ENCODE measurements at places on chromosomes 6 and 20. TPM values are rescaled to one million over a fixed set of nuclear protein-coding genes. Genes with fewer than 3 reads are reported as not detected.

Gene TMEM200A
- total RNA-seq, result not detected

DNA sequence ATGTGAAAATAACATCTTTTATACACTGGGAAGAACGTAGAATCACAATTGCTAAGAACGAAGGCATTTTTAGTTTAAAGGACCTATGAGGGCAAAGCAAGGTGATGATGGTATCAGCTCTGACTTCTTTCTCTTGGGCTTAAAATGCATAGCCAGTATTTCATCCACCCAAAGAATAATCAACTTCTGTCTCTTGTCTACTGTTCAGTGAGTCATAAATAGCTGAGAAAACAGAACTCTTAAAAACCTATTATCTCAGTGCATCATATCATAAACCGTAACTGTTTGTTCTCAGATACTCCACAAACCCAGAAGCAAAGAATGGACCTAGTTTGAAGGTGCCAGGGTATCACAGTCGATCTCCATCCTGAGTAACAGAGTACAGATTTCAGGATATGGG, 5.2 kb downstream of the PHF10 start:
- no peaks in the 10 kb centered on the region for H3K27me3 ChIP-seq
- peaks cover 33% of the 10 kb centered on the region for H3K36me3 ChIP-seq

Gene CGA
- not detected for total RNA-seq

GRCh38 chr20:59585714-59586409, 18.5 kb upstream of the PHACTR3 start:
- DNase-seq, result no peak
- no peak overlapping the region for H3K27ac ChIP-seq

Gene DTNBP1
- total RNA-seq, result 19.1 TPM

- no peaks in the 10 kb centered on the region for H3K4me1 ChIP-seq
- H3K4me3 ChIP-seq, result no peak overlapping the region
- DNase-seq, result no peak
These were observed 218.6 kb upstream of the PMEPA1 start for GRCh38 chr20:57928181-57928967.

GRCh38 chr6:151729829-151730495, 77.5 kb upstream of the ESR1 start:
- DNase-seq, result no peak
- peaks cover 6% of the 10 kb centered on the region for H3K27me3 ChIP-seq
- H3K36me3 ChIP-seq, result no peaks in the 10 kb centered on the region

GRCh38 chr6:116223355-116223754, 30.5 kb downstream of the TSPYL4 start:
- H3K4me1 ChIP-seq, result no peaks in the 10 kb centered on the region
- H3K27me3 ChIP-seq, result no peaks in the 10 kb centered on the region
- DNase-seq, result no peak
- H3K27ac ChIP-seq, result no peak overlapping the region
- H3K36me3 ChIP-seq, result no peaks in the 10 kb centered on the region

Gene PRDM13
- total RNA-seq, result not detected

GRCh38 chr6:20853828-20854227, 319.6 kb downstream of the CDKAL1 start:
- H3K36me3 ChIP-seq, result peaks cover 13% of the 10 kb centered on the region
- H3K4me3 ChIP-seq, result no peak overlapping the region
- DNase-seq, result no peak

Gene SALL4
- 0.43 TPM for total RNA-seq

Gene DDX39B
- 570 TPM for total RNA-seq

- H3K4me3 ChIP-seq, result no peak overlapping the region
- no peak overlapping the region for H3K27ac ChIP-seq
These were observed 219.4 kb downstream of the SOD2 start for GRCh38 chr6:159473475-159474263.

DNA sequence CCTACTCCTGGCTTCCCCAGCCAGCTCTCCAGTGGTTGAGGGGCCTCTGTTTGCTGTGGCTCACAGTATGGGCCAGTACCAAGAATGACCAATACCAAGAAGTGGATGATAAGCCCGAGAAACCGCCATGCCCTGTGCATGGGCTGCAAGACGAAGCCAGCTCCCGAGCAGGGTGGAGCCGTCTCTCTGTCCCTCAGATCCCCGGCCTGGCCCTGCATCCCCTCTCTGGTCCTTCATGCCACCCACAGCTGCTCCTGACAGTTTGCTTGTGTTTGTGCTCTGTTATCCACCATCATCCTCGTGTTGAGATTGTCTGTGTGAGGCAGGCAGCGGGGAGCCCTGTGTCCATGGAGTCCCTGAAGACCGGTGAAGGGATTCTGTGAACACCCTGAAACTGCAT, 36.1 kb downstream of the GABRR2 start:
- peaks cover 3% of the 10 kb centered on the region for H3K4me1 ChIP-seq
- no peak overlapping the region for H3K4me3 ChIP-seq
- no peaks in the 10 kb centered on the region for H3K36me3 ChIP-seq
- H3K27ac ChIP-seq, result no peak overlapping the region
- H3K27me3 ChIP-seq, result peaks cover 4% of the 10 kb centered on the region

GRCh38 chr6:130725551-130725950, 101.7 kb upstream of the SMLR1 start:
- H3K36me3 ChIP-seq, result peaks cover 6% of the 10 kb centered on the region
- H3K4me3 ChIP-seq, result no peak overlapping the region
- no peaks in the 10 kb centered on the region for H3K27me3 ChIP-seq
- peaks cover 14% of the 10 kb centered on the region for H3K4me1 ChIP-seq

- H3K4me1 ChIP-seq, result no peaks in the 10 kb centered on the region
- H3K27ac ChIP-seq, result no peak overlapping the region
- H3K4me3 ChIP-seq, result no peak overlapping the region
- no peak for DNase-seq
These were observed 336.1 kb upstream of the POU3F2 start for GRCh38 chr6:98498144-98498775.

Gene PLEKHG1
- total RNA-seq, result 4.5 TPM

Gene OLIG3
- total RNA-seq, result 0.10 TPM

GRCh38 chr6:48100588-48100895, 10.5 kb downstream of the PTCHD4 start:
- DNase-seq, result no peak
- no peak overlapping the region for H3K27ac ChIP-seq
- H3K4me3 ChIP-seq, result no peak overlapping the region
- no peaks in the 10 kb centered on the region for H3K4me1 ChIP-seq
- H3K36me3 ChIP-seq, result no peaks in the 10 kb centered on the region
- H3K27me3 ChIP-seq, result no peaks in the 10 kb centered on the region

- H3K36me3 ChIP-seq, result peaks cover 15% of the 10 kb centered on the region
- no peak overlapping the region for H3K4me3 ChIP-seq
- peaks cover 18% of the 10 kb centered on the region for H3K4me1 ChIP-seq
- H3K27ac ChIP-seq, result peak overlapping the region; percentile 69
- DNase-seq, result no peak
These were observed 27.8 kb upstream of the ERVFRD-1 start for GRCh38 chr6:11139051-11139960.

Gene POPDC3
- not detected for total RNA-seq

- no peaks in the 10 kb centered on the region for H3K4me1 ChIP-seq
- no peak for DNase-seq
- H3K27ac ChIP-seq, result no peak overlapping the region
- H3K36me3 ChIP-seq, result no peaks in the 10 kb centered on the region
- no peaks in the 10 kb centered on the region for H3K27me3 ChIP-seq
These were observed 8.6 kb upstream of the DEFB110 start for GRCh38 chr6:50030350-50030749.

DNA sequence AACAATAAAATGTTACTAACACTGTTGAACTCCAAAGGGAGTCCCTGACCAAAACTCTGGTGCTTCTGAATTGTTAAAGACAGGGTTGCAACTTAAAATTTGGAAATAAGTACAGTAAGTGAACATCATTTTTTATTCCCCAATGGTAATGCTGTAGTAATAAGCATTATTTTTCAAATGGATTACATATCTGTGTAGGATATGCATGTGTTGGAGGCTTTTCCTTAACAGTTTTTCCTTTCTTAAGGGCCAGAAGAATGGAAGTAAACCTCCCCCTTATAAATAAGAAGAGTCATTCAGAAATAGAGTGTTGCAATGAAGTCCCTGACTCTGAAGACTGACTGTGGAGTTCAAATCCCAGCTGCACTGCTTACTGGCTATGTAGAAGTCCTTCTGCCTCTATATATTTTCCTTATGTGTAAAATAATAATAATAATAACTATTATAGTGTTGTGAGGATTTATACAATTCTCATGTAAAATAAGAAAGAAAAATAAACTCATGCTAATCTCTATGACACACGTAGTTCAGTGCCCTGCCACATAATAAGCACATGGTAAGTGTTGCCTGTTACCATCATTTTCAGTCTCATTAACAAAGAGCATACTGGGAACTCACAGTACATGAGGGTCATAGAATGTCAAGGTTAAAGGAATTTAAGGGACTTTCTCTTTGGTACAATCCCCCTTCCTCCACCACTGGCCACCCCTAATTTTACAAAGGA, 129.8 kb upstream of the SMLR1 start:
- no peaks in the 10 kb centered on the region for H3K27me3 ChIP-seq
- no peak for DNase-seq
- no peak overlapping the region for H3K4me3 ChIP-seq
- H3K36me3 ChIP-seq, result peaks cover 1% of the 10 kb centered on the region

GRCh38 chr20:11159728-11160127, 485.9 kb upstream of the JAG1 start:
- no peaks in the 10 kb centered on the region for H3K27me3 ChIP-seq
- no peak overlapping the region for H3K27ac ChIP-seq
- no peaks in the 10 kb centered on the region for H3K4me1 ChIP-seq
- no peak overlapping the region for H3K4me3 ChIP-seq
- no peaks in the 10 kb centered on the region for H3K36me3 ChIP-seq
- no peak for DNase-seq

- DNase-seq, result no peak
- no peaks in the 10 kb centered on the region for H3K27me3 ChIP-seq
- no peak overlapping the region for H3K4me3 ChIP-seq
- H3K27ac ChIP-seq, result no peak overlapping the region
- H3K36me3 ChIP-seq, result no peaks in the 10 kb centered on the region
- H3K4me1 ChIP-seq, result peaks cover 12% of the 10 kb centered on the region
These were observed 3.5 kb upstream of the MOCS1 start for GRCh38 chr6:39937686-39938333.

DNA sequence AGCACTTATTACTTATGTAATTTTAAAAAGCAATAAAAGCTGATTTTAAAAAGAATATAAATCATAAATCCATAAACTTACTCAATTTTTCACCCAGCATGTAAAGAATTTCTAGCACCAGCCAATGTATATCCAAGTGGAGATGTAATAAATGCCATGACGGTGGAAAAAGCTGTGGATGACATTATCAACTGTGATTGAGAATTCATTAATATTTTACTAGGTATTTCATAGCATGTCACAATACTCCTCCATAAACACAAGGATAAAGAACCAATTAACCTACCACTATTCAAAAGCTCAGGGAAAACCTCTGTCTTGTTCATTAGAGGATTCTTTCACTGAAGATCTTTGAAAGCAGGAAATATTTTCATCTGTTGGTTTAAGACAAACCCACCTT, 13.2 kb downstream of the MMS22L start:
- H3K27ac ChIP-seq, result no peak overlapping the region
- no peaks in the 10 kb centered on the region for H3K27me3 ChIP-seq
- DNase-seq, result no peak
- H3K4me3 ChIP-seq, result no peak overlapping the region
- H3K36me3 ChIP-seq, result peaks cover 45% of the 10 kb centered on the region

DNA sequence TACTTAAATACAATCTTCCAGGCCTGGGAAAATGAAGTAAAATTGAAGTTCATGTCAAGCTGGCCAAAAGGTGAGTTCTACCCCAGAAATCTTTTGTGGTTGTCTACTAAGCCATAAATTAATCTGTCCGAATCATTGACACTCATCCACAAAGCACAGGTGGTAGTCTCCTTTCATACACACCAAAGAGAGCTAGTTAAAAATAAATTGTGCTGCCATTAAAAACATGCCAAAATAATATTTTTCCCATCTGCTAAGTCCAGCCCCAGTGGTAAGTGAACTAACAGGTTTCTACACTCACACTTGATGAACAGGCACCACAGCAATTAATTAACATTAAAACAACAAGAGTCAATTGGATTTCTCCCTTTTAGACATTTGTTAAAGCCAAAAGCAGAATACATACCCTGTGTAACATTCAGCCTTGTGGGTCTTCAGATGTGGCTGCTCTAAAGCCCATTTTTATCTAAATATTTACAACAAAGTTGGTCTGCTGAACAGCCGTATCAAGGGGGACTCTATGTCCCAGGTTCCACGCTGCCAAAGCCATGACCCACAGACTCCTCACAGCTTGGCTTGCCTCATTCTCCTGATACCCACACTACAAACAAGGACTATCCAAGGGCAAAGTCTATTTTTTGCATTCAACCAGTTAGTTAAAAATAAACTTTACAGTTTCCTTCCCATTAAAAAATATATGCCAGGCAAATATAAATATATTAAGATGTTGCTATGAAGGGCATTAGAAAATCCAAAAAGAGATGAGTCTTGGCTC, 490.4 kb downstream of the BMP2 start:
- no peaks in the 10 kb centered on the region for H3K36me3 ChIP-seq
- H3K4me3 ChIP-seq, result no peak overlapping the region
- no peaks in the 10 kb centered on the region for H3K4me1 ChIP-seq
- no peak overlapping the region for H3K27ac ChIP-seq
- H3K27me3 ChIP-seq, result no peaks in the 10 kb centered on the region

DNA sequence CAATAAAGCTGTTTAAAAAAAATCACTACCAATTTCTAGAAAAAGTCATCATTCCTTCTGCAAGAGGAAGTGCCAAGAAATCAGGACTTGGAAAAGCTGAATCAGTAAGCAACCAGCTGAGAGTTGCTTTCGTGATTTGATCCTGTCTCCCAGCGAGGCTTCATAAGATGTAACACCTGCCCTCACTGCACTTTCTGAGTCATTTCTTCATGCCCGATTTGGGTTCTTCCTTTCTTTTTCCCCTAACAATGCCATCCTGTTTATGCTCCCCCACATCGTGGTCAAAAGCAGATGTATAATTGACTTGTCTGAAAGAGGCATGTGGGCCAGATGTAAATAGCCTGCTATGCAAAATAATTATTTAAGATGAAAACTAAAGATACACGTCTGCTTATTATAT, 52.1 kb downstream of the RIPOR2 start:
- peaks cover 81% of the 10 kb centered on the region for H3K4me1 ChIP-seq
- peak; percentile 52 for DNase-seq
- peak overlapping the region; percentile 50 for H3K4me3 ChIP-seq
- no peaks in the 10 kb centered on the region for H3K27me3 ChIP-seq

DNA sequence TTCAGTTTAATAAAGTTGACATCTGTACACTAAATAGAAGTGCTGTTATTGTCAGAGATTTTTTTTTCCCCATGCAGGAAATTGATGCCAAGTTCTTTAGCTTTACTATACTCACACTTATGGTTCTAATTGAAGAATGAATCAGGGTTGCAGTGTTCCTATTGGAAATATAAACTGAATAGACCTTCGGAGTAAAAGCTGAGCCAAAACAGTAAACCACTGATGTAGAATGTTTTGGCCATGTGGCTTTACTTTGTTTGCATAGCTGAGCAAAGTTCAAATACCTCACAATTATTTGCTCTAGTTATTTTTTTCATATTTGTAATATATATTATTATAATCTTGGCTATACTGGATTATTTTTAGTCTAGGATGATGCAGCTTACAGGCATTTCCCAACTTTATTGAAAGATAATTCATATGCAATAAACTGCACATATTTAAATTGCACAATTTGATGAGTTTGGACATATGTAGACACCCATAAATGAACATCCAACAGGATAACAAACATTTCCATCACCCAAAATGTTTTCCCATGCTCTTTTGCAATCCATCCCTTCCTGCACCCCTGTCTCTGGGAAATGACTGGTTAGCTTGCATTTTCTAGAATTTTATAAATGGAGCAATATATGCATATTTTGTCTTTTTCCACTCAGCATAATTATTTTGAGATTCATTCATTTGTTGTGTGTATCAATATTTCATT, 105.8 kb upstream of the NOX3 start:
- peaks cover 3% of the 10 kb centered on the region for H3K27me3 ChIP-seq
- no peak overlapping the region for H3K4me3 ChIP-seq
- no peak for DNase-seq
- no peak overlapping the region for H3K27ac ChIP-seq
- no peaks in the 10 kb centered on the region for H3K36me3 ChIP-seq
- H3K4me1 ChIP-seq, result no peaks in the 10 kb centered on the region

Gene KIF25
- total RNA-seq, result not detected

Gene ADGRB3
- total RNA-seq, result not detected
